Panc1 (cell line): ENCODE measurements at places on chromosomes 11 and 22. TPM values are rescaled to one million over a fixed set of nuclear protein-coding genes. Genes with fewer than 3 reads are reported as not detected.

The BTBD18 gene
- not detected for total RNA-seq

The MUC5AC gene
- 0.03 TPM for total RNA-seq

The SHANK2 gene
- 1.7 TPM for total RNA-seq

The PLAAT2 gene
- not detected for total RNA-seq

The TMEM25 gene
- 6.7 TPM for total RNA-seq

The RAB3IL1 gene
- total RNA-seq: 8.9 TPM

The MS4A6A gene
- not detected for total RNA-seq

The B4GALNT4 gene
- 122 TPM for total RNA-seq

The UBQLN3 gene
- not detected for total RNA-seq

The LRRN4CL gene
- total RNA-seq: 0.13 TPM
